ENCODE measurements at places on chromosomes 7 and 10. TPM values are rescaled to one million over a fixed set of nuclear protein-coding genes. Genes with fewer than 3 reads are reported as not detected.
A peak's percentile ranks its signal among the peaks of the same experiment; 100 is the strongest.

Gene ADAM8
- 0.25 TPM for total RNA-seq

Gene C10orf62
- total RNA-seq: not detected

Gene ASB10
- total RNA-seq: not detected

Gene MMD2
- total RNA-seq: not detected

GRCh38 chr10:34815185-34816084 is at the start of gene PARD3:
Gene PARD3, minus strand, starts transcription at chr10:34815296. Its CDS starts 301 bp downstream, at chr10:34814995.
- peak within 1 kb of the TSS; percentile 28 for H3K27ac ChIP-seq
- H3K27me3 ChIP-seq: no peaks in the 10 kb centered on the region
- DNase-seq: peak; percentile 74
- peak within 1 kb of the TSS; percentile 79 for H3K4me3 ChIP-seq

DNA sequence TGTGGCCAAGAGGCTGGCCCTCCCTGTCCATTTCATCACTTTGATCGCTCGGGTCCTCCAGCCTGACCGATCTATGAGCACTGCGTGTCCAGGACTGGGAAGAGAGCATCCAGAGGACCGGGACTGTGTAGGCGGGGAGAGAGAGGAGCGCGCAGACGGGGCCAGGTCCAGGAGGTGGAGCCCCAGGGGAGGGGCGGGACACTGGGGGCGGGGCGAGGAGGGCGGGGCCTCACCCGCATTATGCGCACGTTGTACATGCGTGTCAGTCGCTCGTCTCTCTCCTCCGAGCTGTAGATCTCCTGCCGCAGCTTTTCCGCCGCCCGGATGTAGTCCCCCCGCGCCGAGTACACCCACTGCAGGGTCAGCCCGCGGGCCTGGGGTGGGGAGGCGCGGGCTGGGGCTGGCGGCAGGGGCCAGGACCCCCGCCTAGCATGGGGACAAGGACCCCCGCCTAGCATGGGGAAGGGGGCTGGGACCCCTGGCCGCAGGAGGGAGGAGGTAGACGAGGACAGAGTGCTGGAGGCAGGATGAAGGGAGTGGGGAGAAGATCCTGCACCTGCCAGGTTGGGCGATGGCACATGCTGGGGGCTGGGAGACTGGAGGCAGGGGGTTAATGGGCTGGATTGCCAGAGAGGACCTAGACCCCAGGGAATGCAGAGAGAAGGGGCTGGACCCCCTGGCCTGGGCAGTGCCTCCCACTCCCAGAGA is 14.3 kb downstream of the MOSPD3 start:
- no peak overlapping the region for H3K27ac ChIP-seq
- no peaks in the 10 kb centered on the region for H3K27me3 ChIP-seq
- no peaks in the 10 kb centered on the region for H3K36me3 ChIP-seq
- peak overlapping the region; percentile 62 for H3K4me3 ChIP-seq
- peak; percentile 90 for DNase-seq
- no peaks in the 10 kb centered on the region for H3K4me1 ChIP-seq

GRCh38 chr10:38047666-38048065 is 37.2 kb downstream of the ZNF33A start:
- no peak overlapping the region for H3K27ac ChIP-seq
- no peaks in the 10 kb centered on the region for H3K36me3 ChIP-seq
- no peaks in the 10 kb centered on the region for H3K4me1 ChIP-seq
- H3K4me3 ChIP-seq: no peak overlapping the region
- peak; percentile 26 for DNase-seq

- no peak overlapping the region for H3K4me3 ChIP-seq
- H3K4me1 ChIP-seq: no peaks in the 10 kb centered on the region
- H3K27ac ChIP-seq: no peak overlapping the region
- DNase-seq: no peak
These were observed 29.5 kb upstream of the SEM1 start for GRCh38 chr7:96739167-96739566.

DNA sequence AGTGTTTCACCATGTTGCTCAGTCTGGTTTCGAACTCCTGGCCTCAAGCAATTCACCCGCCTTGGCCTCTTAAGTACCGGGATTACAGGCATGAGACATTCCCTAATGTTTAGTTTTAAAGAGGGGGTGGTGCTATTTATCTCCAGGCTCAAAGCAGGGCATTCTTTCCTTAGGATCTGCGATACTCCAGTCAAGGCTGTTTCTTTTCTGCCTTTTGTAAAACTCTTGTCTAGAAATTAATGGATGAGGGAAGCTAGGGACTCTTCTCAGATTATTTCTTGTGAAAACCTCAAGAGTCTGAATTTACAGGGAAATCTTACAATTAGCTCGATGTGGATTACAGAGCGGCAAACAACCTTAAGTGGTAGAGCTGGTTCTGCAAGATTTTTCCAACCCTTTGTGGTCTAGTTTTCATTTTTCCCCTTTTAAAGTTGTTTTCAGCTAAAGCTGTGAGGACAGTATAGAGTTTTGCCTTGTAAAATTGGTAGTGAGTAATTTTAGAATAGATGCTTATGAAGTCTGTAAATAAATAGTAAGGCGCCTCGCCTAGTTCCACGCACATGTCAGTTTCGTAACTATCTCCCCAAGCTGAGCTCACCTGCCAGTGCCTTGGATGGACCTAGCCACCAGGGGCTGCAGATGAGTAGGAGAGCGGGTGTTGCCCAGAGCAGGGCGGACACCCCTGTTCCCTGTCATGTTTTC is 53.1 kb downstream of the CUX1 start:
- DNase-seq: no peak
- no peak overlapping the region for H3K4me3 ChIP-seq
- H3K27me3 ChIP-seq: no peaks in the 10 kb centered on the region
- no peaks in the 10 kb centered on the region for H3K36me3 ChIP-seq
- H3K27ac ChIP-seq: no peak overlapping the region
- 0 out of 2 replicates have a peak, but pooled peaks cover 5% of the 10 kb centered on the region for H3K4me1 ChIP-seq

GRCh38 chr7:51017576-51018535 is 235.2 kb upstream of the GRB10 start:
- H3K4me1 ChIP-seq: peaks cover 3% of the 10 kb centered on the region
- no peak for DNase-seq
- no peak overlapping the region for H3K4me3 ChIP-seq
- no peak overlapping the region for H3K27ac ChIP-seq

DNA sequence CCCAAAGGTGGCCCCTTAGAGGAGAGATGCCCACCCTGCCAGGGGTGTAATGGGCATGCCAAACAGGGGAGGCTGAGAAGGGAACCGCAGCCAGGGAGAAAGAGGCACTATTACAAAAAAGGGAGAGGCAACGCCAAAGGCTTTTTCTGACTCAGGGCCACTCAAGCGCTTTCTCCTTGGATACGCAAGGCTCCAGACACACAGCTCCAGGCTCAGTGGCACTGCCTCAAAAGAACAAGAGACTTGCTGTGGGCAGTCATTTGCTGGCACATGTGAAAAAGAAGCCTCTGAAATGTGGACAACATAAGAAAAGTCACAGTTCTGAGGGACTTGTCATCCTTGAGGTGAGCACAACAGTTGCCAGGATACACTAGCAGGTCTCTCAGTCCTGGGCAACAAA is 128.4 kb downstream of the DGKI start:
- peaks cover 36% of the 10 kb centered on the region for H3K4me1 ChIP-seq
- no peaks in the 10 kb centered on the region for H3K27me3 ChIP-seq
- peak overlapping the region; percentile 8 for H3K27ac ChIP-seq

GRCh38 chr10:129863201-129863663 is 100.8 kb downstream of the EBF3 start:
- no peak overlapping the region for H3K27ac ChIP-seq
- H3K4me3 ChIP-seq: no peak overlapping the region
- no peak for DNase-seq
- H3K36me3 ChIP-seq: no peaks in the 10 kb centered on the region

GRCh38 chr10:101879456-101880231 is 36.0 kb upstream of the KCNIP2 start:
- no peaks in the 10 kb centered on the region for H3K27me3 ChIP-seq
- peak overlapping the region; percentile 38 for H3K27ac ChIP-seq
- no peak overlapping the region for H3K4me3 ChIP-seq
- no peaks in the 10 kb centered on the region for H3K36me3 ChIP-seq
- peaks cover 14% of the 10 kb centered on the region for H3K4me1 ChIP-seq
- DNase-seq: peak; percentile 59
